ENCODE measurements at places on chromosomes 3 and 15. TPM values are rescaled to one million over a fixed set of nuclear protein-coding genes. Genes with fewer than 3 reads are reported as not detected.

GRCh38 chr3:130514681-130515080 lies 2.3 kb upstream of the COL6A6 start:
- DNase-seq: no peak

GRCh38 chr15:20353966-20354883 lies 187.4 kb downstream of the GOLGA6L6 start:
- DNase-seq: no peak

The CFAP44 gene
- 2.3 TPM for polyA plus RNA-seq

The TMEM108 gene
- polyA plus RNA-seq: 5.7 TPM

The SPSB4 gene
- 0.21 TPM for polyA plus RNA-seq

- DNase-seq: no peak
Observed at GRCh38 chr3:187989575-187990153, 164.3 kb upstream of the LPP start.

DNA sequence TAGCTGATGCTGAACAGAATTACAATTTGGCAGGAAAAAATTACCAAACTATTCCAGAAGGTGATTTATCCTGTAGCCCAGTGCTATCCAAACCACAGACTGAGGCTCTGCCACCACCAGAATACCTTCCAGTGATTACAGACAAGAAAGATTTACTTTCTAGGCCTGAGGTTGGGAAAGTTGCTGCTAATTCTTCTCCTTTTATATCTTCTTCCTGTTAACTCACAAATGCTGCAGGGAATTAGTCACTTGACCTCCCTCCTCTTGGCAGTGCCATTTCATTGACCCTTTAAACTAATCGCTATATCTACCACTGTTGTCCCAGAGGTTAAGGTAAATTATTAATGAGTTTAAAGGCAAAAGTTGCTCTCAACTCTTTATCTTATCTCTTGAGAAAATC lies 118.4 kb downstream of the CTNNB1 start:
- DNase-seq: no peak

The CSTA gene
- polyA plus RNA-seq: not detected

The FRMD5 gene
- 24.8 TPM for polyA plus RNA-seq

DNA sequence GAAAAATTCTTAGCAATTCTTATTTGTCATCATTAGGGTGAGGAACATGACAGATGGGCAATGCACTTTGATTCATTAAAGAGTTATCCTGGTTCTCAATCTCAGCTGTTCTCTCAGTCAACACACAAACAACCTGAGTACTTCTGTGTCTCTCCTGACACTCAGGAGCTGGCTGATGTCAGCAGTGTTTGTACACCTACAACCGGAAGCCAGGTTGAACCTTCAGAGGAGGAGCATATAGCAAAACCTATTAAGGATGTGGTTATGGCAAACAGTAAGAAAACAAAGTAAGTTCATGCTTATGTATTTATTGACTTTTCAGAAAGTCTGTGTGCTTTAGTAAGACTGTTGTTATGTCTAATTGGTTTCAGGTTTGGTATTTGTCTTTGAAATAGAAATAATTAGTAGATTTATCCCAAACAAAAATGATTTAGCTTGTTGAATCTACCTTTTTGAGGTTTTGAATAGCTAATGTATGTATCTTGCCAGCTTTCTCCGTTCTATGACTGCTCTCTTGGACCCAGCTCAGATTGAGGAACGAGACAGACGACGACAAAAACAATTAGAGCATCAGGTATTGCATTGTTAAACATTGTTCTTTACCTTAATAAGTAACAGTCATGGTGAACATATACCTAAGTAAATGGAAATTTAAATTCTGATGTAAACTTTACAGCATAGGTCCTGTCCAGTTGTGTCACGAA lies 36.6 kb downstream of the CCDC66 start:
- no peak for DNase-seq

The GRM7 gene
- polyA plus RNA-seq: 0.29 TPM

The SI gene
- polyA plus RNA-seq: not detected

The SOX14 gene
- not detected for polyA plus RNA-seq

Measured in SK-N-SH (cell line).